HuH-7 (cell line): ENCODE measurements at places on chromosomes 11 and 22.

- DNase-seq, result no peak
Measured at GRCh38 chr11:2580061-2580421, 119.8 kb downstream of the KCNQ1OT1 start.

DNA sequence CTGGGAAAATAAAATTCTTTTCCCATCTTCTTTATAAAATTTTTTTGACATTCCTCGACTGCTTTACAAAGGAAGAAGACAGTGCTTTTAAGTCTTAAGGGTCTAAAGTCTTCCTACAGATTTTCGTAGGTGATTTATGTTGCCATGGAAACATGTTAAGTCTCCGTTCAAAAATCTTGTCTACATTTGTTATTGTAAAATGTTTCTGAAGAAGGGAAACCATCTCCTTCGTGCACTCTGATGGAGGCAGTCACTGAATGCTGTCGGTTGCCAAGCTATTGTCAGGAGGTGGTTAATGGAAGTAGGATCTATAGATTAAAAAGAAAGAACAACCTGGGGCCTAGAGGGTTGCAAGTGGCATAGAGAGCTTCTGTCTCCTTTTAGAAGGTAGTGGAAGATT, 52.6 kb downstream of the MAP6 start:
- no peak for DNase-seq

DNA sequence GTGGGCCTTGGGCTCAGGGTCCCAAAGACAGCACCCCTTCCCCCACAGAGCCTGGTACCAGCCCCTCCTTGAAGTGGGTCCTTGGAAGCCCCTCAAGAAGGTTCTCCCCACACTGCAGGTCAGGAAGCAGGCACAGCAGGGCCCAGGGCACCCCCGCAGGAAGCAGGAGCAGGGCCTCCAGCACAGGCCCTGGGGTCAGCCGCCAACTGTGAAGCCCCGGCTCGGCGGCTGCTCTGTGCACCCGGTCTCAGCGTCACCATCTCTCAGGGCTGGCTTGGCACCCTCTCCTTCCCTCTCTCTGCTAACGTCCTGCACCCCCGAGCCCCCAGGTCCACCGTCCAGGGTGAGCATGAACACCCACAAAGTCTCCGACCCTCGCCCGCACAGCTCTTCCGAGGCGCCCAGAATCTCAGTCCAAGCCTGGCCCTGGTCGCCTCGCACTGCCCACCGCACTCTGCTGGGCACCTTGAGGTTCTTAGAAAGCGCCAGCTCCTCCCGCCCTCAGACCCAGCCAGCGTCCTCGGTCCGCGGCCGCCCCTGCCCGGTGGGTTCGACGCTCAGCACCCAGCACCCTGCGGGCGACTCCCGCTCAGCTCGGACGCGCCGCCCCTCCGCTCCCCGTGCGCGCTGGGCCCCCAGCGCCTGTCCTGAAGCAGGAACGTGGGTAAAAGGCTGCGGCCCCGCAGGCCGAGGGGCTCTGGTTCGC, 1.4 kb upstream of the SIGIRR start:
- DNase-seq, result no peak

DNA sequence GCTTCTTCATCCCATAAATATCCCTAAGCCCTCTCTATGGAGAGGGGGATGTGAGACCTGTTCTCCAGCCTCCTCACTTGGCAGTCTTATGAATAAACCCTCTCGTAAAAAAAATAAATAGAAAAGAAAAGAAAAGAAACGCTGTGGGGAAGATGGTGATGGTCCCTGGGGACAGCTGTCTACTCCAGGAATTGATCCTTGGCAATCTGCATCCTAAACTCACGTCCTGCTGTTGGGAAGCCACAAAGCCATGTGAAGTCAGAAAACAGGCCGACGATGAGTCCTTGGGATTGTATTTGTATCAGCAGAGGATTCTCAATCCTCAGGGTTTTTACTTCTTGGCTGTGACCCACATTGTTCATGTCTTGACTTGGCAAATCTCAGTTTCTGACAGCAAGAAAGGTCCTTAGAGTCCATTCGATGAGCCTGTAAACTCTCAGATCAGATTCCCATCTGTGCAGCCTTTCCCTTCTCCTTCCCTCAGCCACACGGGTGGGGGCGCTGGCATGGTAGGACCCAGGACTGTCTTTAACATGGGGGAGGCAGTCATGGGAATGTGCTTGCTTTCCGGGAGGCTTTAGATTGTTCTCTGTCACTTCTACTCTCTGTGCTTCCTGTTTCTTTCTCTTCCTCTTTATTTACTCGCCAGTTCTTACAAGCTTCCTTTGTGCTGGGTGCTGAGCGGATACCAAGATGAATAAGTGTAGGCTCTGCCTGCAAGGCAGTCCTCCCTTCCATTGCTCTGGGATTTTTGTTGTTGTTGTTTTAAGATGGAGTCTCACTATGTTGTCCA, 24.9 kb downstream of the TCP11L1 start:
- DNase-seq, result no peak

DNA sequence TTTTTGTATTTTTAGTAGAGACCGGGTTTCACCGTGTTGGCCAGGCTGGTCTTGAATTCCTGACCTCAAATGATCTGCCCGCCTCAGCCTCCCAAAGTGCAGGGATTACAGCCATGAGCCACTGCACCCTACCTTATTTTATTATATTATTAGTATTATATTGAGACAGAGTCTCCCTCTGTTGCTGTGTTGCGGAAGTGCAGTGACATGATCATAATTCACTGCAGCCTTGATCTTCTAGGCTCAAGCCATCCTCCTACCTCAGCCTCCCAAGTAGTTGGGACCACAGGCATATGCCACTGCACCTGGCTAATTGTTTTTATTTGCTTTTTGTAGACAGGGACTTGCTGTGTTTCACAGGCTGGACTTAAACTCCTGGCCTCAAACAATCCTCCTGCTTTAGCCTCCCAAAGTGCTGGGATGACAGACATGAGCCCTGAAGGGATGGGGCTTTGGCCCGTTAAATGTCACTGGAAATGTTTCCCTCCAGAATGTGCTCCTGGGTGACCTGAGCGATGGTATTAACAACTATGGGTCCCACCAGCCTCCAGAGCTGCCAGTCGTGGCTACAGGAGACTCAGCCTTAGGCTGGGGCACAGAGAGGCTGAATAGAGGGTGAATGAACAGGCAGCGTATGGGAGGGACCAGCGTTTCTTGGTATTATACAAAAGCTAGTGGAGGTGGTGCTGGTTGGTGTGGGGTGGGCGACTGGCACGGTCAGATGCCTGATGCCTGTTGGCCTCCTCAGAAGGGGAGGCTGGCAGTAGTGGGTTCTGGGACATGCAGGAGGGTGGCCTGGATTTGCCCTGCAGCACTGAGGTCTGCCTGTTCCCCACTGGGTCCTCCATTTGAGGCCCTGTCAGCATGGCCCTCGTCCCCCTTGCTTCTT, 7.3 kb downstream of the TANGO2 start:
- no peak for DNase-seq

DNA sequence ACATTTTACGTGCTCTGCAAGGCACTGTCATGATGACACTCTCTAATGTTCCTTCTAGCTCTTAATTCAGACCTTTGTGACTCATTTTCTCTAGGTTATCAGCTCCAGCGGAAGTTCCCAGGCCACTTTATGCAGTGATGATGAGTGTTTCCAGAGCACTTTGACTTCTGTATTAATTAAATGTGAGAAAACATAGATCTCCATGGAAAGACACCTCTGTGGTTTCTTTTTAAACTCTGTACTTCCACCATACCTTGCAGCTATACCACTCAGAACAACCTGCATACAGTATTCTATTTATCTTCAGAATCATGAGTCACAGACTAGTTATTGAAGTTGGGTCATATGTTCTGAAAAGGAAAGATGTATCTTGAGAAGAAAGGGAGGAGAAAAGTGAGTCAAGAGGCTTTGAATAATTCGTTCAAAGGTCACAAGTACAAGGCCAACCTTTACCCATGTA, 175.6 kb upstream of the TENM4 start:
- no peak for DNase-seq

DNA sequence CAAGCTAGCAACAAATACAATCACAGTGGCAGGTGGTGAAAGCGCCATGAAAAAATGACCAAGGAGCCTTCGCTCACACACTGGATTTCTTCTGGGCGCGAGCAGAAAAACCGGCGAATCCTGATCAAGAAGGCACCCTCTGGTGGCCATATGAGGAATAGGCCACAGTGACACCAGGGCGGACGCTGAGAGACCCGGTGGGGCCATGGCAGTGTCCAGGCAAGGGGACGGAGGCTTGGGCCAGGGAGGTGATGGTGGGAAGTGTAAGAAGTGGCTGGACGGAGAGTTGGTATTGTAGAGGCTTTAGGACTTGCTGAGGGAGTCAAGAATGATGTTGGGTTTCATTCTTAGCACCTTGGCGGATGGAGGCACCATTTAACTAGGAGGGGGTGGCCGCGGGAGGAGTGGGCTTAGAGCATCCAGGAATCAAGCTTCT, 16.9 kb upstream of the RAC2 start:
- DNase-seq, result peak; percentile 80

DNA sequence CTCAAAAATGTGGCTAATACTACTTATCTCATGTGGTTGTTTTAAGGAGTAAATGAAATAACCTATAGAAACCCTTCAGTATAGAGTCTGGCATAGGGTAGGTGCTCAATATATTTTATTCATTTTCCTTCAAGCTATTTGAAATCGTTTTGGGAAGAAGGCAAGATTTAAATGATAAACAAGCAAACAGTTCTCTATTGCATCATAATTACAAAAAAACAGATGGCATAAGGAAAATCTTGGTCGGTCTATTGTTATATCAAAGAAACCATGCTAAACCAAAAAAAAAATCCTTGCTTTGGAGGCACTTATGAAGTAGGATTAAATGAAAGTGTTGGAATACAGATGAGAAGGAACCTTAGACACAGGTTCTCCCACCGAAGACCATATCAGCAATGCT, 4.7 kb downstream of the ZNF202 start:
- DNase-seq, result no peak

GRCh38 chr11:77407613-77408012, 66.3 kb downstream of the PAK1 start:
- DNase-seq, result no peak

GRCh38 chr11:92531065-92531739, 306.6 kb downstream of the FAT3 start:
- no peak for DNase-seq

GRCh38 chr11:69311767-69312385, 17.9 kb downstream of the MYEOV start:
- no peak for DNase-seq

- DNase-seq, result no peak
Measured at GRCh38 chr11:69396051-69396947, 85.2 kb upstream of the LINC01488 start.

- no peak for DNase-seq
Measured at GRCh38 chr11:19853920-19854319, 141.3 kb downstream of the NAV2 start.

DNA sequence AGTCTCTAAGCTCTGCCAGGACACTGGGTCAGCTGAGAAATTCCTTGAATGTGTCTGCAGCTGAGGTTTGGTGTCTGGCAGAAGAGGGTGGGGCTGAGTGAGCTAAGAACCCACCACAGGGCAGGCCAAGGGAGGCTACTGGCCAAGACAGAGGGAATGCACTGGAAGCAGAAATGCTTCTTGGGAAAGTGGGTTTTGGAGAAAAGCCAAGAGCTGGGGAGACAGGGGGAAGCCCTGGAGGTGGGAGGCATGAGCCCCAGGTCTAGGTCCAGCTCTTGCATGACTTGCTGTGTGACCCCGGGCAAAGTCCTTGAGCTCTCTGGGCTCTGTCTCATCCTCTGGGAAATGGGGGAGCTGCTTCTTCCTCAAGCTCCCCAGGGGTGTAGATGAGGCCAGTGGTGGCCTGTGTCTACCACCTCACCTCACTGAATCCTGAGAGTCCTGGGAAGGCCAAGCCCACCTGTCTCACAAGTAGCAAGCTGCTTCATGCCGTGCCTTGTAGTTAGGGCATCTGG, 2.3 kb downstream of the MMP11 start:
- DNase-seq, result no peak

- DNase-seq, result no peak
Measured at GRCh38 chr22:19951346-19951745, 9.7 kb upstream of the TXNRD2 start.

DNA sequence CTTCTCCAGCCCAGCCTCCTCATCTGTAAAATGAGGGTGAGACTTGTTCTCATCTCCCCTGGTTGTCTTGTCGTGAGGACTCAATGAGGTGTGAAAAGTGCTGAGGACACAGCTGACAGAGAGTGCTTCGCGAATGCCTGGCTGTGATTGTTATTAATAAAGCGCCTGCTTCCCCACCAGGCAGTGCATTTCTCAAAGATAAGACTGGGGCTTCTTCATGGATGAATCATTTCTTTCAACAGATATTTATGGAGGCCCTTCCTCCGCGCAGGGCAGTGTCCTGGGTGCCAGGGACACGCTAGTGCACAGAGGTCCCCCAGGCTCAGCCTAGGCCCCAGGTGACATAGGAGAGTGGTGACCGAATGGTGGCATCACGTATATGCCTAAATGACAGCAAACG, 34.3 kb upstream of the SHISAL1 start:
- DNase-seq, result no peak

- no peak for DNase-seq
Measured at GRCh38 chr11:131235328-131236298, 134.8 kb upstream of the NTM start.

DNA sequence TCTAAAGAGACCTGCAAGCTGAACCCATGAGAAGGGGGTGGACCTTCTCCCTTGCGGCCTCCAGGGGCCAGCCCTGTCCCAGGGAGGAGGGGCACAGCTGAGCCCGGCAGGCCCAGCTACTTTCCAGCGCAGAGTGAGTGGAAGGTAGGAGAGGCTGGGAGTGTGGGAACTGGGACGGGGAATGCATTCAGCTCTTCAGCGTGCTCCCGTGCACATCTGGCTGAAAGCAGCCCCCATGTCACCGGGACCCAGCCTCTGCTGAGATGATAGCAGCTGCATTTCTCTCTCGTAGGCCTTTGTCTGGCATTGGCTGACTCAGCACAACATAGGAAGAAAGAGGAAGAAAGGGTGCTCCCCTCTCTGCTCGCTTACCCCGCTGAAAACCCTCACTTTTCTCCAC, 951.5 kb downstream of the TBC1D22A start:
- DNase-seq, result no peak

- DNase-seq, result no peak
Measured at GRCh38 chr11:109012991-109013390, 348.1 kb downstream of the DDX10 start.

- no peak for DNase-seq
Measured at GRCh38 chr11:1997755-1998154, at the start of gene H19. Gene H19, minus strand, starts transcription at chr11:1997842.

- no peak for DNase-seq
Measured at GRCh38 chr22:48436201-48436931, 1391.3 kb downstream of the BRD1 start.
